ENCODE measurements at places on chromosomes 13 and 19.

DNA sequence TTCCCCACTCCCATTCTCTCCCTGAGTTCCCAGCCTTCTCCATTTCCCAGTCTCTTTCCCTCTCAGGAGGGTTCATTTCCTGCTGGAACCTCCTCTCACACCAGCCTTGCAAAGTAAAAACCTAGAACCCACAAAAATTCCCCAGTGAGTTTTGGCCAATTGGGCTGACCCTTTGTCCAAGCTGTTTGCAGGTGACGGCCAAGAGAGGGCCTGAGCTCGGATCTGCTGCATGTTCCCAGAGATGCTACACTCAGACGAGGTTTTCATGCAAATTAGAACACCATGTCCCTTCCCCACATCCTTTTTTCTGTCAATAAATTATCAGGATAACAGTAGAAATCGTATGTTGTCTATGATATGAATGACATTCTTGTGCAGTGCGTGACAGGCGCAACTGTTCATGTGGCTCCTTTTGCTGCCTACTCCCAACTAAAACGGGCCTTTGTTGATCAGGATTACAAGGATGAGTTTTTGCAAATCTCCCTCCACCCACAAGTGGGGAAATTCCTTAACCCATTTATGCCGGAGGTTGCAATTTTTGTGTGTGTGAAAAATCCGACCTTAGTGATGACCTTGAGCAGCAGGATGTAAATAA lies 149.5 kb downstream of the CACNA1A start:
- DNase-seq, result no peak

GRCh38 chr13:87344176-87344575 lies 327.0 kb upstream of the SLITRK5 start:
- DNase-seq, result no peak

GRCh38 chr13:110194451-110194850 lies 112.5 kb downstream of the COL4A1 start:
- DNase-seq, result no peak

DNA sequence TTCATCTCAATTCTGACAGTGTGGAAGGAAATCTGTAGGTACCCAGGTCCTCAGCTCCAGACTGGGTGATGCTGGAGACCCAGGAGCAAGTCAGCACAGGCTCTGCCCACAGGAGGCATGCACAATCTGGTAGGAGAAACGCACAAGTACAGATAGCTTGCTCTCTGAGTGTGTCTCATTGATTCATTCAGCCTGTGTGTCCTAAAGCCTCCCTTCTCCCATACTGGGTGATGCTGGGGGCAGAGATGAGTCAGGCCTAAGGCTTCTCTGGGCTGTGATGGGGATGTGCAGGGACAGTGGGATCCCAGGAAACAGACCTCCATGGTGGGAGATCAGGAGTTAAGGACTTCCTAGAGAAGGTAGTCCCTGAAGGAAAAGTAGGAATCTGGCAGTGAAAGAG lies 6.8 kb downstream of the ZNF526 start:
- DNase-seq, result no peak

DNA sequence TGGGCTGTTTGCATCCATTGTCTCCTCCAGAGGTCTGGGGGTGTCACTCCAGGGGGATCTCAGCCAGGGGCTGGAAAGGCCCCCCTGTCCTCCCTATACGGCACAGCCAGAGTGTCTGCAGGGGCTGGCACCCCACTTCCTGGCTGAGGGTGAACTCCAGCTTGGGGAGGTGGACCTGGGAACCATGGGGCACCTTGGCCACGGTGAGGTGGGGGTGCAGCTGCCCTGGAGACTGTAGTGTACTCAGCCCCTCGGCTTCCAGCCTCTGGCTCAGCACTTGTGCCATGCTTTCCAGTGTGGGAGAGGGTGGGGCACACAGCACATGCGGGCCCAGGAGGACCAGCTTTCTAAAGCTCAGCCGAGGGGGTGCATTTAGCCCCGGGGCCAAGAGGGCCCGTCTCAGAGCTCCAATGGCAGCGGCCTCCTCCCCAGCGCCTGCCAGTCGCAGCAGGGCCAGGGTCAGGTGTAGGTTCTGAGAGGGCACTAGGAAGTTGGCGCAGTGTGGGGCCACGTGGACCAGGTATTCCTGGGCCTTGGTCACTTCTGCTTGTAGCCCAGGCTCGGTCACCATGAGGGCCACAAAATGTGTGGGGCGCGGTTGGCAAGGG lies 1.4 kb downstream of the LENG9 start:
- DNase-seq, result no peak

DNA sequence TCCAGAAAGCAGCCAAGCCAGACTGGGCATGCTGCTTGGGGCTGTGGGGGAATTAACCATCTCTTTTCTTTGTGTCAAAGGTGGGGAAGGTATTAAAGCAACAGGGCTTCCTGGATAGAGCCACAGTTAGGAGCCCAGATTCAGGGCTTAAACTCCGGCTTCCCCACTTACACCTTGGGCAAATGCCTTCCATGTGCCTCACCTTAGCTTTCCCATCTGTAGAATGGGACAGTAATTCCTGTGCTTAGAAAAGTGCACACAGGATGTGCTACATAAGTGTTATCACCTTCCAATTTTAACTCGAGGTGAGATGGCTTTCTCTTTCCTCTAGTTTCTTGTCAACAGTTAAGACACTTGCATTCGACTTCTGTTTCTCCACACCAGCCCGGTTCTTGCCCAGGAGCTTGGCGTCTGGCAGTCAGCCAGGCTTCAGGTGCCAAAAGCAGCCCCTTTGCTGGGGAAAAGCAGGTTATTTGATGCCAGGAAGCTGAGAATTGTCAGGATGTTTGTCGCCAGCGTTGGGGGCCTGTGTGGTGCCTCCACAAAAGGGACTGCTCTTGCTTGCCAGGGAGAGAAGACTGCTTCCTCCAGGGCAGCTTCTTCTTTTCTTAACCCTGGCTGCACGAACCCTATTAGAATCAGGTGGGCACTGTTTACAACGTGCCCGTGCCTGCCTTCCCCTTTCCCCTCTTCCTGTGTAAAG lies 79.2 kb downstream of the SIPA1L3 start:
- DNase-seq, result no peak

DNA sequence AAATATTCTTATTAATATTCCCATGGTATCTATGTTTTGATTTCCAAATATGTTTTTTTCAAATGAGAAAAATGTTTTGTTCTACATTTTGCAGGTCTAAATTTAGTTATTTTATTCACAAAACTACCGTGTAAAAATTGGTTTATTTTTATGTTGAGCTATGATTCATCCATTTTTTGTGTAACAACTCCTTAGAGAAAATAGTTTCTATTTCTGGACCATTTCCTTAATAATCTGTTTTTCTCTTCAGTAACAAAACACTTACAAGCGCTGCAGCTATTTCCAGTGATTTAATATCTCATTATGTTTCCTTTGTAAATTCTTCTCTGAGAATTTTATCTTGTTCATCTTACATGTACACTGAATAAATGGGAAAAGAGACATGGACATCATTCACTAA lies 550.7 kb upstream of the SLITRK5 start:
- no peak for DNase-seq

GRCh38 chr19:21581646-21582240 lies 76.3 kb downstream of the ZNF429 start:
- no peak for DNase-seq

DNA sequence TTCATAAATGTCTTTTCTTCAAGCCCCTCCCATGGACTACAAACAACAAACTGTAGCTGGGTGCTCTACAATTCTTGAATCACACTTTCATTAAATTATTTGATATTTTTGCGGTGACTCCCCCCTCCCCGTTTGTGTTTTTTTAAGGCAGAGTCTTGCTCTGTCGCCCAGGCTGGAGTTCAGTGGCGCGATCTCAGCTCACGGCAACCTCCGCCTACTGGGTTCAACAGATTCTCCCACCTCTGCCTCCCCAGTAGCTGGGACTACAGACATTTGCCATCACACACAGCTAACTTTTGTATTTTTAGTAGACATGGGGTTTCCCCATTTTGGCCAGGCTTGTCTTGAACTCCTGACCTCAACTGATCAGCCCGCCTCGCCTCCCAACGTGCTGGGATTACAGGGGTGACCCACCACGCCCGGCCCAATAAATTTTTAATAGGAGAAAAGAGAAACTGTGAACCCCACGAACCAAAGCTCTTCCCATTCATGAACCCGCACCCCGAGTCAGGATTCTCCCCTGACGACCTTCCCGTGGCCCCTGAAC lies 703 bp downstream of the ZNF506 start:
- no peak for DNase-seq

DNA sequence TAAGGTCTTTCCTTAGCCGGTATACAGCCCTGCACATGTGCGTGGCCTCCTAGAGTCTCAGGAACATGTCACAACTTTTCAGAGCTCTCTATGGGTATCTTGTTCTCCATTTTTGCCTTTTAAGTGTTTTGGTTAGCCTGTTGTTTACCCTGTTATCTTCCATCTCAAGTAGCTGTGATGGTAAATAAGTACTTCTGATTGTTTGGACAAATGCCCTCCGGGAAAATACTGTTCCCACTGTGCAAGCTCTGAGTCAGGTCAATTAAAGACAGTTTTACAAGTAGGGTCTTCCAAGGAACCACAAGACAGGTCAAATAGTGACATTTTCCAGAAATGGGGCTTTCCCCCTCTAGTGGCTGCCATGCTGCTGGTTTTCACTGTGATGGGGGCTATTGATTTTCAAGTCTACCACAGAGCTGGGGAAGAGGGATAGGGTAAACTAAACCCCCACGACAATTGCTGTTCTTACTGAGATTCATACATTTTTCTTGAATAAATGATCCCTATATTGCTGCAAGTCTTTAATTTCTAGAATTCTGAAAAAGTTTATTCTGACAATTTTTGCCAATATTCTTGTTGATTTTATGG lies 109.5 kb downstream of the TM9SF2 start:
- DNase-seq, result no peak

DNA sequence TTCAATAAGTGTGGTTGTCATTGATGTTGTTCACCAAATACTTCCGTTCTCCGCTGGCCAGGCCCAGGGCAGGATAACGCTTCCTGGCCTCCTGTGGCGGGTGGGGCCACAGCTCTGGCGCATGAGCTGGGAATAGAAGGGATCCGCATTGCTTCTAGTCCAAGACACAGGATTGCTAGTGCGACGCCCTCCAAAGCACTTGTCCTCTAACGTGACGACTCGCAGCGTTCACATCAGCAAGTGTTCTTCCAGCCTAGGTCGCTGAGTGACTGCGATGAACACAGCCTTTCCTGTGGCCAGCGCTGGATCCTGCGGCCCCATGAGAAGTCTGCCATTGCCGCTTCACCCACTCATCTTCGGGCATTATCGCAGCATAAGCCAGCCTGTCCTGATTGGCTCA lies 39.4 kb downstream of the VSTM2B start:
- no peak for DNase-seq

All from T-helper 17 cell (primary cell).